ENCODE measurements at places on chromosomes 13 and 19.

DNA sequence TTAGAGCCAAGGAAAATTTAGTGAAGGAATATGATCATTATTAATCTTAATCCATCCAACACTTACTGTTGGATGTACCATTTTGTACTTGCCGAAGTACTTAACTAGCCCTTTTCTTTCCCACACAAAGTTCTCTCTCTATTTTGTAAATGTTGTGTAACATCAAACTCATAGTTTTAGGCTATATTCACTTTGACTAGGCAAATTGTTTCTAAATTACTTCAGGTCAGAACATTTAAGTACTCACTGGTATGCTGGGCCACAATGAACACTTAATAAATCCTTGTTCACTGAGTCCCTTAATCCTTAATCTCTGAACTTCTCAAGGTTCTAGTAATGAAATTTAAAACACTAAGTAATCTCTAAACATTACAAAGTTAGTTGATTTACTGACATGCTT is 49.3 kb upstream of the EEF1AKMT1 start:
- no peak for DNase-seq

DNA sequence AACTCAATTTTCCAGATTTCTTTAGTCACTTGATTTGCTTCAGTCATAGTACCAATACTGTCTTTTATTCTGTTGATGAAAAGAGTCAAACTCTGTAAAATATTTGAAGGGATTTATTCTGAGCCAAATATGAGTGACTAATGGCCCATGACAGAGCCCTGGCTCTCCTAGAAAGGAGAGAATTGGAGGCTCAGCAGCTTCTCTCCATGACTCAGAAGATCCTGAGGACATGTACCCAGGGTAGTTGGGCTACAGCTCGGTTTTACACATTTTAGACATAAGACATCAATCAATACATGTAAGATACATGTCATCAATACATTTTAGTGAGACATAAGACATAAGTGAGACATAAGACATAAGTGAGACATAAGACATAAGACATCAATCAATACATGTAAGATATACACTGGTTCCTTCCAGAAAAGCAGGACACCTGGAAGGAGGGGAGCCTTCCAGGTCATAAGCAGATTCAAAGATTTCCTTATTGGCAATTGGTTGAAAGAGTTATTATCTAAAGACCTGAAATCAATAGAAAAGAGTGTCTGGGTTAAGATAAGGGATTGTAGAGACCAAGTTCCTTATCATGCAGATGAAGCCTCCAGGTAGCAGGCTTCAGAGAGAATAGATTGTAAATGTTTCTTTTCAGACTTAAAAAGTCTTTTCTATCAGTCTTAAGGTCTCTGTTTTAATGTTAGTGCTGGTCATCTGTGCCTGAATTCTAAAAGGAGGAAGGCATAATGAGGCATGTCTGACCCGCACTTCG is 179.8 kb upstream of the RFC3 start:
- DNase-seq = no peak

- DNase-seq = no peak
These were observed 40.8 kb downstream of the SIPA1L3 start for GRCh38 chr19:37947778-37948177.

DNA sequence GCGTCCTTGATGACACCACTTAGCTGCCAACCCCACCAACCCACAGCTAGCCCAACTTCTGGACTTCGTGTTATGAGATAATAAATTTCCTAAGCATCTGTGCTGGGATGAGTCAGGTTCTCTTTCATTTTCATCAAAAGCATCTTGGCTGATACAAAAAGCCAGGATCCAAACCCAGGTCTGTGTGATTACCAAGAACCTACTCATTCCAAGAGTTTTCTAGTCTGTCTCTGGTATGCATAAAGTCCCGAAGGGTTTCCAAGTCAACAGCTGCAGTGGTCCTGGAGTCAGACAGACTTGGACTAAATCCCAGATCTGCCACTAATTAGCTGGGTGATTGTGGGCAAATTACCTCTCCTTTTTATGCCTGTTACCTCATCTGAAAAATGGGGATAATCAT is 55.5 kb upstream of the SERP2 start:
- no peak for DNase-seq

DNA sequence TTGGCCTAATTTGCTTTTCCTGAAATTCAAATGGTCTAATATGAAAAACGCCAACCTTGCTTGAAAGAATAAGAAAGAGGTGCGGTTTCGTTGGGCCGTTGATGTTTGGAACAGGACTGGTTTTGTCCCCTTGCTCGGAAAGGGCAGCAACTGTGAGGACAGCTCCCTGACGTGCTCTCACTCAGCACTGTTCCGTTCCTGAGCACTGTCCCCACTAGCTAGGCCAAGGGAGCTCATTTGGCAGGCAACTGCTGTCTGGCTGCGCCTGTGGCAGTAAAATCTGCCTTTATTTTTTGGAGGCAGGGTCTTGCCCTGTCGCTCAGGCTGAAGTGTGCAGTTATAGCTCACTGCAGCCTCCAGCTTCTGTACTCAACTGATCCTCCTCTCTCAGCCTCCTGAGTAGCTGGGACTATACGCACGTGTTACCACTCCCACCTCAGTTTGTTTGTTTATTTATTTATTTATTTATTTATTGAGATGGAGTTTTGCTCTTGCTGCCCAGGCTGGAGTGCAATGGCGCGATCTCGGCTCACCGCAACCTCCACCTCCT is 4.5 kb downstream of the LDLR start:
- DNase-seq = no peak

DNA sequence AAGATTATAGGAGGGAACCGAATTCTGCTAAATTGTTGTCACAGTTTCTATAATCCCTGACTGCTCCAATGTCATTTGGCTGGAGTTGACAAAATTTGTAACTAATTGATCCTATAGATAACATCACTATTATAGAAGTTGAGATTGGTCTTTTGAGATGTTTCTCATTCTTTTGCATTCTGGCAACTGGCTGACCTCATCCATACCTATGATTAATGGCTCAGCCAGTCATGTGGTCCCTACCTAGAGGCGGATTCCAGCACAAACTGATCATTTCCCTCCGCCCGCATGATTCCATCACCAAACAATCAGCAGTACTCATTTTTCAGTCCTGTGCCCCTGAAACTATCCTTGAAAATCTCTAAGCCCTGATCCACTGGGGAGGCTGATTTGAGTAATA is 4.2 kb downstream of the PSG2 start:
- DNase-seq = no peak

GRCh38 chr19:49814010-49814409 is 918 bp upstream of the FUZ start:
- DNase-seq = no peak

- DNase-seq = no peak
These were observed at the start of gene DOCK6 for GRCh38 chr19:11261971-11262839. DOCK6 (minus strand) TSS chr19:11262524; CDS start chr19:11262440, 84 bp downstream.

GRCh38 chr13:48403151-48403631 is 9.7 kb downstream of the LPAR6 start:
- DNase-seq = no peak

GRCh38 chr13:51950722-51951121 is 60.5 kb downstream of the ATP7B start:
- no peak for DNase-seq

DNA sequence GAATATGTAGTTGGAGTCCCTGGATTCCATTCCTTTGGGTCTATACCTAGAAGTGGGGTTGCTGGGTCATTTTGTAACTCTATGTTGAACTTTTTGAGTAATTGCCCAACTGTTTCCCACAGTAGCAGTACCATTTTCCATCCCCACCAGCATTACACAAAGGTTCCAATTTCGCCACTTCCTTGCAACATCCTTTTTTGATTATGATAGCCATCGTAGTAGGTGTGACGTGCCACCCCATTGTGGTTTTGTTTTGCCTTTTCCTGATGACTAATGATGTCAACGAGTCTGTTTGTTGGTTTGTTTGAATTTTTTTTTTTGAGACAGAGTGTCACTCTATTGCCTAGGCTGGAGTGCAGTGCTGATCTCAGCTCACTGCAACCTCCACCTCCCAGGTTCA is 3.3 kb upstream of the PEX11G start:
- DNase-seq = no peak

- no peak for DNase-seq
These were observed 179.9 kb downstream of the VWA8 start for GRCh38 chr13:41780715-41781706.

DNA sequence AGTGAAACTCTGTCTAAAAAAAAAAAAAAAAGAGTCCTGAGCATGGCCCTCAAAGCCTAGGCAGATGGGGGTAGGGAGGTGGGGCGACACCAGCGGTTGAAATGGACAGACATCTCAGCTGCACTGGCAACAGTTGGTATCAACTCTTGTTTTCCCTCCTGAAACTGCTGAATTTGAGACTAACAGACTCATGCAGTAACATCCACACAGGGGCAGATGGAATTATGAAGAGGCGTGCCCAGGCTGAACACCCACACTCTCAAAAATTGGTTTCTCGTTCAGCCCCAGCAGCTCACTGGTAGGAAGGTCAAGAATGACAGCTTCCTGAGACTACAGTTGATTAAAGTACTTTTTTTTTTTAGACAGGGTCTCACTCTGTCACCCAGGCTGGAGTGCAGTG is 24.1 kb downstream of the PBX4 start:
- no peak for DNase-seq

DNA sequence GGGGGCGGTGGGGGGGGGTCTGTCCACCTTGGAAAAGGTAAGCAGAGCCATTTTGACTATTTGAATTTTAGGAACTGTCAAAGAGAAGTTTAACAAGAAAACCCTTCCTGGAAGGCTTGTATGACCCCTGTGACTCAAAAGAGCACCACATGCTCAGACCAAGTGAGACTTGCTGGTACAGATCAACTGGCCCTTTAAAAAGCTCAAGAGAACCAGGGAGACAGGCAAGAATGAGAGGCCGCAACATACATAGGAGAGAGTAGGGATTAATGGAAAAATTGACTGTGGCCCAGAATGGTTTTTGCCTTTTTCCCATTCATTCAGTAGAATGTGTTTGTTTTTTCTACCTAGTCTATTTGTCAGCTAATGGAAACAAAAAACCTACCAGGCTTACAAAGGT is 26.2 kb upstream of the ATP8A2 start:
- DNase-seq = no peak

DNA sequence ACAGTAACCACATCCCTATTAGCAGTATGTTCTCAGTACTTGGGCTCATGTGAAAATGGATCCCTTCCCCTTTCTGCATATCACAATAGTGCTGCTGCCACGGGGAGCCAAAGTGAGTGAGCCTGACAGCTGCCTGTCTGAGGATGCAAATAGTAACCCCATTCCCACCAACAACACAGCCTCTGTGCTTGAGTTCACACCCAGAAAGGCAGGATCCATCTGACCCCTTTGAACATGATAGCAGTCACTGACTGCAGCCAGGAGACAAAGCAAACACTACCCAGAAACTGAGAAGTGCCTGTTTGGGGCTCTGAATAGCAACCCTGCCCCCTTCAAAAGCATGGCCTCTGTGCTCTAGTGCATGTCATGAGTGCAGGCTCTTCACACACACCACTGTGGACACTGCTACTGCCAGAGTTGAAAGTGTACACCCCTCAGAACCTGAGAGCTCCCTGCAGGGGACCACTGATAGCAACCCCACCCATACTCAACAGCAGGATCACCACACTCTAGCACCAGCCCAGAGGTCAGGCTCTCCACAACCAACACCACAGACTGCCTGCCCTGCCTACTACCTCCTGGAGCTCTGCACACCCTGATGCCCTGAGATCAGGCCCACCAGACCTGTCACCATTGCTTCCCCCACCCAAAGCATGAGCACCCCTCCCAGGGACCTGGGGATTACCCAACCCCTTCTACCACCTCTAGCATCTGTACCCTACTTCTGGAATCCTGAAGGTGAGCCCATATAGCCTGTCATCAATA is 1563.5 kb upstream of the PRR20A start:
- no peak for DNase-seq

DNA sequence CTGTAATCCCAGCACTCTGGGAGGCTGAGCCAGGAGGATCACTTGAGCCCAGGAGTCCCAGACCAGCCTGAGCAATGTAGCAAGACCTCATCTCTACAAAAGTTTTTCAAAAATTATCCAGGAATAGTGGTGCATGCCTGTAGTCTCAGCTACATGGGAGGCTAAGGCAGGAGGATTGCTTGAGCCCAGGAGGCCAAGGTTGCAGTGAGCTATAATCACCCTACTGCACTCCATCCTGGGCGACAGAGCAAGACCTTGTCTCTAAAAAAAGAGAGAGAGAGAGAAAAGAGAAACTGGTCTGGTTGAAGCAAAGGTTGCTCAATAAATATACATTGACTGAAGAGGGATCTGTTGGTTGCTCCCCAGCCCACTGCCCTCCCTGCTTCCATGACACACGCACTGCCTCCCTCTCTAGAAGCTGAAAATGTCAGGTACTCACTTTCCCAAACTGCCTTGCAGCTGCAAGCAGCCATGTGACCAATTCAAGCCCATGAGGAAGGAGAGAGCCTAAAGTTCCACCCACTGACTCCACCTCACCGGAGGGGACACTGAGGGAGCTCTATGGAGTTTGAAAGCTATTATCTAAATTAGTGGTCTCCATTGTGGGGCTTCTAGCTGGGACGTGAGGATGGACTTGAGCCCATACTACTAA is 14.0 kb downstream of the CEACAM16 start:
- no peak for DNase-seq

GRCh38 chr19:38638461-38638860 is 9.0 kb upstream of the ACTN4 start:
- no peak for DNase-seq

DNA sequence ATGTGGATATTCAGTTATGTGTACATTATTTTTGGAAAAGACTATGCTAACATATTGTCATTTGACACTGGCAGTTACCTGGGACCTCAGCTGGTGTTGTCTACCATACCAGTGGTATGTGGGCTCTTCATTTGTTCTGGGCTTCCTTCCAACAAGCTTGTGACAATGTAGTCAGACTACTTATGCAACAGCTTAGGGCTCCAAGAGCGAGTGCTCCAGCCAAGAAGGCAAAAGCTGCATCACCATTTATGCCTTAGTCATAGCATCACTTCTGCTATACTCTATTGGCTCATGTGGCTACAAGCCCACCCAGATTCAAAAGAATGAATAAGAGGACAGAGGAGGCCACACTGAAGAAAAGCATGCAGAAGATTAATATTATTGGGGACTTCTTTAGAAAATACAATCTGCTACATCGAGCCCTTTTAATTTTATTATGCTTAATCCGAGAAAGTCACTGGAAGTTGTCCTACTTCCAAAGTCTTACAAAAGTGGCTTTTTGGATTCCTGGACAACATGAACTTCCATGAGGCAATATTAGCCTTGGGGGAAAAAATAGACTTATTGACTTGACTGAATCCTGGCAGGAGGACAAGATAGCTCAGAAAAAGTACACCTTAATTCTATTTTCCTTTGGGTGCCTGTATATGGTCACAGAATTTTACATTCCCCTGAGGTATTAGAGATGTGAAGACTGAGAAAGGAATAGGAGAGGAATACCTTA is 529.4 kb upstream of the HTR2A start:
- DNase-seq = no peak

All from activated T-cell treated with anti-CD3 and anti-CD28 coated beads for 1 hour (primary cell).